CD4-positive, alpha-beta T cell treated with Interleukin-12 subunit alpha and Interleukin-12 subunit beta, for 1 hour (primary cell): ENCODE measurements at places on chromosomes 5 and 9.

DNA sequence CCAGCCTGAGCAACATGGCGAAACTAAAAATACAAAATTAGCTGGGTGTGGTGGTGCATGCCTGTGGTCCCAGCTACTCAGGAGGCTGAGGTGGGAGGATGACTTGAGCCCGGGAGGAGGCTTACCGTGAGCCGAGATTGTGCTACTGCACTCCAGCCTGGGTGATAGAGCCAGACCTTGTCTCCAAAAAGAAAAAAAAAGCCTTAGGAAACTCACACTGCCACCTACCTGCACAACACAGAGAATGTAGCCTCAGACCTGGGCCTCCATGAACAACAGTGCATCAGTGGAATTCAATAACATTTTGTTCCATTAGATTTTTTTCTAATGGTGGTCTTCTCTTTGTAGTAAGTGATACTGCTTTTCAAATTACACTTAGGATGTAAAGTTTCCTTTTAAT, 63.8 kb upstream of the RARS1 start:
- DNase-seq, result peak; percentile 7

DNA sequence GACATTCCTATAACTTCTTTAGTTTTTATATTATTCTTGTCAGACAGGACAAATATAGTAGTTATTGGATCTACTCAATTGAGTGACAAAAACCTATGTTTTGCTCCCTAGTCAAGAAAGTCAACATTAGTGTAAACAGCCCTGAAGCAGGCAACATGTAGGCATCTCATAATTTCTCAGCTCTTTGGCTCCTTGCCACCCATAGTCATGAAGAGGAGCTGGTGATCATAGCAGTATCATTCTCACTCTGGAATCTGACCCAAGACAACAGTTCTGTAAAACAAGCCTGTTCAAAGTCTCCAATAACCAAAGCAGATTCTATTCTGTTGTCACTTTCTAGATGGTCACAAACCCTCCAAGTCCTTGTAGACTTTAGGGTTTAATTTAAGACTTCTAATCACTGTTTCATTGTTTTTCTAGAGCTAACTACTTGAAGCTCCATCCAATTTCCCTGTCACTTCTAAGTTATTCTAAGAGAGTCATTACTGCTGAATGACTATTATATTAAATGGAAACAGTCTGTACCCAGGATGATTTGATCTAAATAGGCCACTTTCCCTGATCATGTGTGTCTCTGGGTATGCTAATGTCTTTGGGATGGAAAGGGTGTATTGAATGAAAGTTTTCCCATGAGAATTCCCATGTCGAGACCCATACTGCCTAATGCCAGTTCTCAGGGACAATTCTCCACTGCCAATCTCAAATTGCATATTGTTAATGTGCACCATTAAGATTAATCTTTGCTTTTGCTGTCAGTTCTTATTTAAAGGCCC, 533.3 kb downstream of the ACTL7B start:
- DNase-seq, result no peak

GRCh38 chr9:125074976-125075375, 68.4 kb downstream of the SCAI start:
- no peak for DNase-seq

- DNase-seq, result no peak
These were observed 277.3 kb downstream of the CDH9 start for GRCh38 chr5:26761045-26761444.

GRCh38 chr9:78753039-78753438, 456.1 kb downstream of the PSAT1 start:
- no peak for DNase-seq

- no peak for DNase-seq
These were observed 13.4 kb upstream of the STRBP start for GRCh38 chr9:123281659-123282350.
